Gastrocnemius medialis (tissue), 4 donors: ENCODE measurements at places on chromosomes 1 and 21.

DNA sequence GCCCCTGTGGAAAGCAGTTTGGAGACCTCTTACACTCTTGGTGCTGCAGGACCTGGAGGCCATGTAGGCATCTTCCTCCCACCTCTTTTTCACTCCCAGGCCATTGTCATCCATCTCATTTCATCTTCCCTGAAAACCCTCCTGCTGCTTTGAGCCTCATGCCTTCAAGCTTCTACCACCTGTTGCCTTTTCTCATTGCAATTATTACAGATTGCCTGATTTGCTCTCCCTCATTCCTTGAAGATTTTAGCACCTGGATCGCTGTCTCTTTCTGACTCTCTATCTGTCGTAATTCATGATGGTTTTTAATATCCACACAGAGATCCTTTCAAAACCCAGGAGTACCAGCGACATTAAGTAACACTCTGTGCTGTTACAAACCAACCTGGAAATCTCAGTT lies 350.2 kb downstream of the CAMTA1 start:
- no peaks in the 10 kb centered on the region for H3K36me3 ChIP-seq
- H3K4me1 ChIP-seq = no peaks in the 10 kb centered on the region
- no peaks in the 10 kb centered on the region for H3K27me3 ChIP-seq
- DNase-seq = no peak
- no peak overlapping the region for H3K27ac ChIP-seq
- no peak overlapping the region for H3K4me3 ChIP-seq

- no peaks in the 10 kb centered on the region for H3K36me3 ChIP-seq
- H3K4me3 ChIP-seq = no peak overlapping the region
- H3K4me1 ChIP-seq = peaks cover 13% of the 10 kb centered on the region
- DNase-seq = no peak
- H3K27me3 ChIP-seq = no peaks in the 10 kb centered on the region
- peak overlapping the region; percentile 63 for H3K27ac ChIP-seq
Observed at GRCh38 chr1:234770924-234771540, 161.1 kb upstream of the IRF2BP2 start.

GRCh38 chr1:51425955-51426354 lies 93.1 kb downstream of the EPS15 start:
- no peaks in the 10 kb centered on the region for H3K36me3 ChIP-seq
- H3K27ac ChIP-seq = no peak overlapping the region
- no peak for DNase-seq
- H3K4me1 ChIP-seq = peaks cover 23% of the 10 kb centered on the region

DNA sequence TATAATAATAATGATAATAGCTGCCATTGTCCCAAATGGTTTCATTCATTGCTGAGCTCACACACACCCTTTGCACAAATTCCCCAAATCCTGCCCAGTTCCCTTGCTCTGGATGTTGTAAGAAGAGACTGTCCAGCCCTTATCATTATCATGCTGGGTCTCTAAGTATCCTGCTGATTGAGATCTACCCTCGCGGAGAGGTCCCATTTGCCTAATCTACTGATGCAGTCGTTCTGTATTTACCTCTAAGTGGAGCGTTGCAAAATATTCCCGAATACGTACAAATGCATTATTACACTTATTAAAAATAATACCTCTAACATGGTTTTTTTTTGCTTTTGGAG lies 51.2 kb downstream of the TNFRSF8 start:
- H3K36me3 ChIP-seq = no peaks in the 10 kb centered on the region
- no peak overlapping the region for H3K4me3 ChIP-seq
- H3K4me1 ChIP-seq = no peaks in the 10 kb centered on the region

DNA sequence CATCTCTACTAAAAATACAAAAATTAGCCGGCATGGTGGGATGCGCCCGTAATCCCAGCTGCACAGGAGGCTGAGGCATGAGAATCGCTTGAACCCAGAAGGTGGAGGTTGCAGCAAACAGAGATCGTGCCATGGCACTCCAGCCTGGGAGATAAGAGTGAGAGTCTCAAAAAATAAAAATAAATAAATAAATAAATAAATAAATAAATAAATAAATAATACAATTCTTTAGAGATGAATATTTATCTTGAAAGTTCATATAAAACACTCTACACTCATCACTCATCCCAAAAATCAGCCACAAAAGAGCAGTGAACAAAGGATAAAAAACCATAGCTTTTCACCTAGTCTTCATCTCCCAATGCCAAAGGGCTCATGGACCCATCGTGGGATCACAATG lies 162.2 kb upstream of the C8B start:
- H3K27me3 ChIP-seq = no peaks in the 10 kb centered on the region
- H3K4me3 ChIP-seq = no peak overlapping the region
- no peak overlapping the region for H3K27ac ChIP-seq

DNA sequence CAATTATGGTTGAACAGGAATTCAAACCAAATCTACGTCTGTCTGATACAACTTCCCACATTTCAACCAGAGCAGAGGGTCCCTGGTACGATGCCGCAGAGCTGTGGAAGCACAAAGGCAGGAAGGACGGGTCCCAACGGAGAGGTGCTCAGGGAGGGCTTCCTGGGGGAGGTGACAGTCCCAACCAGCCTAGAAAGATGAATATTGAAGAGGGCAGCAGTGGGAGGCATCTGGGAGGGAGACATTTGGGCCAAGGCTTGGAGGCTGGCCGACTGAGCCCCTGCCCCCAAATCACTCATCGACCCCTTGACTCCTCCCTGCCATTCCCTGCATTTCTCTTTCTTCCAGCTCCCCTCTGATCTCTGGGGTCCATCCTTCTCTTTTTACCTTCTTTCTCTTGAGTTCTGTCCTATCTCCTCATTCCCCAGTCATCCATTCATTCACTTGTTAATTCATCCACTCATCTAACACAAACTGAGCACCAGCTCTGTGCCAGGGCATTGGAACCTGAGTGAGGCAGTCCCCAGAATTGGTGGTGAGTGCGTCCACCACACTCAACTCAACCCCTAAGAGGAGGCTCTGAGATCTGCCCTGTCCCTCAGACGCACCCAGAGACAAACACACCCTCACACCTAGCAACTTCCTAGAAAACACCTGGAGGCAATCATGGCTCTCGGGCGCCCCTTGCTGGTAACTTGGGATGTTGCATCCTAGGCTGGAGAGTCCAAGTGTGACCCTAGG lies 13.2 kb upstream of the CELA3B start:
- H3K36me3 ChIP-seq = no peaks in the 10 kb centered on the region
- no peaks in the 10 kb centered on the region for H3K4me1 ChIP-seq
- no peak overlapping the region for H3K4me3 ChIP-seq
- DNase-seq = peak; percentile 41
- H3K27me3 ChIP-seq = no peaks in the 10 kb centered on the region

DNA sequence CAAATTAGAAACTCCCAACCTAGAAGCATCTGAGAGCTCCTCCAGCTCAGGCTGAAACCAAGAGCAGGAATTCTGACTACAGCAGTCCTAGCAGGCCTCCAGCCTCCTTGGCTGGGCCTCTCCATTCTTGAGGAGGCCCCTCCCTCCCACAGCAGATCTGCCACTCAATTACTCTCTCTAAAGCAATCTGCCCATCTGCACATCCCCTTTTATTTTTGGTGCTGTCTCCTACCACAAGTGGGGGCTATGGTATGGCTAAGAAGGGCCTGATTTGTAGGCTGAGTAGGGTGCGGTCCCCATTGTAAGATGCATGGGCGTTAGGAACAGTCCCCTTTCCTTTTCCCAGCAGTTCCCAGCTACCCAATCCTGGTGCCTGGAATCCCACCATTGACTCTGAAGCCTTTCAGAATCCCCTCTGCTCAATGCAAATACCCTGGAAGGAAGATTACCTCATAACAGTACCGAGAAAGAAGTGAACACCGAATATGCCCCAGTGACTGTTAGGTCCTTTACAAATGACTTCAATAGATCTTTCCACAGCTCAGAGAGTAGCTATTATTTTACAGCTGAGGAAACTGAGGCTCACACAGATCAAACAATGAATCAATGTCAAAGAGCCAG lies 11.6 kb upstream of the TTC39A start:
- no peaks in the 10 kb centered on the region for H3K4me1 ChIP-seq
- no peak overlapping the region for H3K4me3 ChIP-seq
- H3K27ac ChIP-seq = no peak overlapping the region
- no peak for DNase-seq

DNA sequence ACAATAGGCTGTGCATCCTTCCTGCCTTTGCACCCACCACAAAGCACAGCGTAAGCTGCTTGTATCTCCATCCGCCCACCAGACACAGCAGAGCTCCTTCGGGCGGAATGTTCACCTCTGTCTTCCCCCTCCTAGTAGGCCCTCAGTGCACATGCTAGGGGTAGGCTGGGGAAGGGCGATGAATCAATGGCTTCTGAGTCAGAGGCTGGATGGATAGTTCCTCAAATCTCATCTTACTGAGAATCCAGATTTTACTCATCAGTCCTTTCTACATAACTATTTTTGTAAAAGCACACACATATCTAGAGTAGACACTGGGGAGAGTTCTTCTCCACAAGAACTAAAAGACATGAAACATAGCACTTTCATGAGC lies 73.8 kb downstream of the BCAR3 start:
- H3K27ac ChIP-seq = peak overlapping the region; percentile 87
- no peak for DNase-seq
- H3K4me1 ChIP-seq = peaks cover 84% of the 10 kb centered on the region
- no peaks in the 10 kb centered on the region for H3K27me3 ChIP-seq
- no peak overlapping the region for H3K4me3 ChIP-seq
